ENCODE measurements at places on chromosomes 13 and 19.

GRCh38 chr19:6020166-6020882 is 42.4 kb upstream of the RANBP3 start:
- DNase-seq = no peak

DNA sequence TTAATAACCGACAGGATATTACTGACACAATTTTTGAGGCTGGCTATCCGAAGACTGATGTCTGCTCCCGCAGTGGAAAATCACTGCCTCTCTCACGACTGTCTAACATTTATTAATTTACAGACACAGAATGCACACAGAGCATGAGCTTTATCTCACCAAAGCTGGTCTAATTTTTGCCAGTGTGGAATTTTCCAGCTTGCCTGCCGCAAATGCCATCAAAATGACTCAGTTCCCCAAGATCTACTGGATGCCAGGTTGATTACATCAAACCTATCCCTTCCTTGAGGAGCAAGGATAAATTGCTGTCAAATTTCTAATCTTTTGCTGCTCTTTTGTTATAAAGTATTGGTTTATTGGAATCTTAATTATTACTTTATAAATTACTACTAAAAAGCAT is 1775.1 kb upstream of the PCDH20 start:
- DNase-seq = no peak

- no peak for DNase-seq
These were observed 26.1 kb upstream of the GTF3A start for GRCh38 chr13:27398360-27398759.

- DNase-seq = no peak
These were observed 71.1 kb downstream of the PIBF1 start for GRCh38 chr13:72853000-72853399.

DNA sequence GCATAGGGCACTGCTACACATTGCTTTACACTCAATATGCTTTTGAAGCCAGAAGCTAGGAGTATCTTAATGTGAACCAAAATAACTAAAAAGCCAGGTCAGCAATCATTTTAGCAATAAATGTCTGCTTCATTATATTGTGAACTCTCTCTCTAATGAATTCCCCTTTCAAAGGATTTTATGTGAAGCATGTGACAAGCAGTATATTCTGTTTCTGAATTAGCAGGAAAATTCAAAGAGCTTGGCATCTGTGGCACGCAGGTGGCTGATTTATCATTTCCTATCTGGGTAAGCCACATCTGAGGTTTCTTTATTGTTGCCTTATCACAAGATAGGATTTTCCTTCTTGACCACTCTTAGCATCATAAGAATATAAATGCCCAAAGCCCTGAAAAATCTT is 56.8 kb upstream of the KLF12 start:
- no peak for DNase-seq

GRCh38 chr13:39362652-39363381 is 240.2 kb downstream of the LHFPL6 start:
- DNase-seq = no peak

GRCh38 chr13:96794669-96795068 is 199.6 kb downstream of the OXGR1 start:
- DNase-seq = no peak
